ENCODE measurements at places on chromosomes 11 and 22.

GRCh38 chr11:120354068-120354467 is 17.9 kb downstream of the ARHGEF12 start:
- no peak for DNase-seq

DNA sequence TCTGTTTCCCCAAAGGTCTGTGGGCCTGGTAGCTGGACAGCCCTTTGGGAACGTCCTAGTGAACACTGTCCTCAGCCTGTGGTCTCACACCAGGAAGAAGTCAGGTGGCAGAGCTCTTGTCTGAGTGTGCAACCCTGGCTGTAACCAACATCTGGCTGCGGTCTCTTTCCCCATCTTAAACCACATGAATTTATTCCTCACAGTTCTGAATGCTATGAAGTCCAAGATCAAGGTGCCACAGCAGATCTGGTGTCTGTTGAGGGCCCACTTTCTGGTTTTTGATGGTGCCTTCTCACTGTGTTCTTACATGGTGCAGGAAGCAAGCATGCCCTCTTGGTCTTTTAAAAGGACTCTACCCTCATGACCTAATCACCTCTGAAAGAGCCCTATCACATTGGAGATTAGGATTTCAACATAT is 2.7 kb downstream of the UPB1 start:
- no peak for DNase-seq

GRCh38 chr11:10397226-10397987 is 57.7 kb upstream of the AMPD3 start:
- DNase-seq = peak; percentile 9

DNA sequence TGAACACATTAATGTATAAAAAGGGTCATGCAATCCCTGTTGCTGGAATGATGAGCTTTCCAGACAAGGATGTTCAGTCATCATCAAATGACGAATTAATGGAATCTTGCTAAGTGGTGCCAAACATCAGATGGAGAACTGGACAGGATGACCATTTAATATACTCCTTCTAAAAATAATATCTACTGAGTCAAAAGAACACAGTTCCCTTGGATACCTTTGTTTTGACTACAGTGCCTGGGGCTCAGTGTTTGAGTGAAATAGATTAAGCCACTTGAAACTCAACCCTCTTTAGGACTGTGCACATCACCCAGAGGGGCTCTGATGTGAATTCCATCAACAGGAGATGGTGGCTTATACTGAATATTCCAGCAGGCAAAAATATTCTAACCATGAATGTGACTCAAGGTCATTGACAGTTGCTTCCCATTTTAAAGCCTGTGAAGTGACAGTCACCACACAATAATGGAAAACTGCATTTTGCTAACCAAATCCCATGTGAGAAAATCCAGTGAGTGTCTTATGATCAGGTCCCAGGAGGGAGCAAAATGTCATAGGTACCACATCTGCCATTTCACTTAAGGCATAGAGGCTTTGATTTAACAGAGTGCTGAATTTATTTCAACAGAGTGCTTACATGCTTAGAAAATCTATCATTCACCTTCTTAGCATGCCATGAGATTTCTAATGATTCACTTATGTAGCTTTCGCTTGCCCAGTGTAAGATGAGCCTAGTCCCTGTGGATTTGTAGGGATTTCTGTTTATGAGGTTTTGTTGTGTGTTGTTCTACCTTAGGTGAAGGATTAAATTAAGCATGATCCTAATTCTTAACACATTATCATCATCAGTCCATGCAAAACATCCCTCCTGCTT is 41.3 kb upstream of the SLN start:
- DNase-seq = no peak

DNA sequence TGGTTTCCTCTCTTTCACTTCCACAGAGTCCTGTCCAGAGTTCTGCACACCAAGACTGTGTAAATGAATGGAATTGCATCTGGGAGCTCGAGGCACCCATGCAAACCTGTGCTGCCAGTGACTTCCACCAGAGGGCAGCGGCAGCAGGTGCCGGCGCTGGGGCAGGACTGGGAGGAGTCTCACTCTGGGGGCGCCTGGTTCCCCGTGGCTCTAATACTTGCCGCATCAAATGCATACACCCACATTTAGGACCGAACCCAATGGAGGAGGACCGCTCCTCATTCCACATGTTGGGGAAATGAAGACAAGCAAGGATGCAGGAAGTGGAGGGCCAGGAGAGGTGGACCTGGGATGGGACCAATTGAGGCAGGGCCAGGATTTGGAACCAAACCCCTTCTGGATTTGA is 1.1 kb upstream of the CD6 start:
- peak; percentile 61 for DNase-seq

DNA sequence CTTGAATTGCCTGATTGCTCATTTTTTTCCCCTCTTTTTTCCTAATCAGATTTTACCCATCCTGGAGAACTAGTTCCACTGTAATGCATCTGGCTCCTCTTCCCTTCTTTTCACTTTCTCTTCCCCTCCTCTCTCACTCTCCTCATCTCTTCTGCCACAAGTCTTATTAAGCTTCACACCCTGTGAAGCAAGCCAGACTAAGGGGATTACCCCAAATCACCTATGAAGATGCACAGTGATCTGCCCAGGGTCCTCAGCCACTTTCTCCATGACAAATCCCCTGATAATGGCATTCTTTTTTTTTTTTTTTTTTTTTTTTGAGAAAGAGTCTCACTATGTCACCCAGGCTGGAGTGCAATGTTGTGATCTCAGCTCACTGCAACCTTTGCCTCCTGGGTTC is 11.2 kb downstream of the UBASH3B start:
- no peak for DNase-seq

DNA sequence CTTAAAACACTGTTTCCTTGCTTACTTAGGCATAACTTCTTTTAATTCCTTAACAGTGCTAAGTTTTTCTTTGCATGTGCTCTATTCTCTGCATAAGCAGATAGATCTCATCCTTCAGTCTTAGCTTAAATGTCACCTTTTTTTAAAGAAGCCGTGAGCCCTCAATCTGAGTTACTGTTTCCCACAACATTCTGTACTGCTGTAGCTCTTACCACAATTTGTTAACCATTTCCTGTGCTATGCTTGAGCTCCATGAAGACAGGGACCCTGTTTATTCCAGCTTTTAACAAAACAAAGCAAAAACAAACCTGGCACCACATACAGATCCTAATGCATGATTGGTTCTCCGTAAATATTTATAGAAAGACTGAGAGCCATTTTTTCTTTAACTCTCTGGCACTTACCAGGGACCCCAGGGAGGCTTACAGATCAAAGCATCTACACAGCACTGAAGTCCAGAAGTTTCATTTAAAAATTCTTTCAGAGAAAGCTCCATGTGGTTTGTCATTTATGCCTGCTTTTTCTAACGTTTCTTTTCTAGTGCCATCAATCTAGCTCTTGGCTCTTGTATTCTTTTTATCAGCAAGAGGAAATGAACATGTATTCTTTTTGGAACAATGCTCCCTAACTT is 74.9 kb downstream of the DYNC2H1 start:
- DNase-seq = no peak

GRCh38 chr11:57175478-57175877 is 6.3 kb upstream of the LRRC55 start:
- no peak for DNase-seq

DNA sequence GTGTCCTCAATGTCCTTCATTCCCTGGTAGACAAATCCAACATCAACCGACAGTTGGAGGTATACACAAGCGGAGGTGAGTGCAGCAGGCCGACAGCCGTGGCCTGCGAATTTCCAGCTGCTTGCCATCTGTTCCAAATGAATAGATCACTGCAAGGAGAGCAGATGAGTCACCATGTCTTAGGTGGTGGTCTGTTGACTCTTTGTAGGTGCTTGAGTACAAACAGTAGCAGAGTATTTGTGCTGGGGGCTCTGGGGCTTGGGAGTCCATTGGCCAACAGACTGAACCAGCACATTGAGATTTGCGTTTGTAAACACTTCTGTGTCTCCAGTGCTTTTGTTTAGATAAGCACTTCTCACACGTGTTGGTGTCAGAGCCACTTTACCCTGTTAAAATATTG is 21.1 kb downstream of the EIF3L start:
- DNase-seq = no peak

- DNase-seq = no peak
These were observed 32.0 kb upstream of the YWHAH start for GRCh38 chr22:31912407-31912743.

DNA sequence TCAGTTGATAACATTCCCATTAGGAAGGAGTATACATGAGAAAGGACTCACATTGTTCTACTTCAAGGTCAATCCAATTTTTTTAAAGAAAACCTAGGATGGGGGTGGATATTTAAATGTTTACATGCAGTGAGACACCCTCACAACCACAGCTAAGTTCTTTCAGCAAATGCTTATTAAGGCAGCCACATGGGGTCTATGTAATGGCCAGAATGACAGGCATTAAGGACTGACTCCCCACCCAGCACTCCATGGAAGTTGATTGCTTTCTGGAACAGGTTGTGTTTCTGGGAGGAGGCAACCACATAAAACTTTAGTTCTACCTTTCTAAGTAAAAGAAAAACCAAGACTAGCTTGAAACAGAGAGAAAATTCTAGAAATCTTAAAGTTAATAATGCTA is 662.0 kb upstream of the CCDC90B start:
- DNase-seq = no peak

- DNase-seq = no peak
These were observed 59.0 kb downstream of the PPP2R1B start for GRCh38 chr11:111707039-111707690.

GRCh38 chr11:3747704-3748103 is 49.6 kb downstream of the NUP98 start:
- DNase-seq = no peak

DNA sequence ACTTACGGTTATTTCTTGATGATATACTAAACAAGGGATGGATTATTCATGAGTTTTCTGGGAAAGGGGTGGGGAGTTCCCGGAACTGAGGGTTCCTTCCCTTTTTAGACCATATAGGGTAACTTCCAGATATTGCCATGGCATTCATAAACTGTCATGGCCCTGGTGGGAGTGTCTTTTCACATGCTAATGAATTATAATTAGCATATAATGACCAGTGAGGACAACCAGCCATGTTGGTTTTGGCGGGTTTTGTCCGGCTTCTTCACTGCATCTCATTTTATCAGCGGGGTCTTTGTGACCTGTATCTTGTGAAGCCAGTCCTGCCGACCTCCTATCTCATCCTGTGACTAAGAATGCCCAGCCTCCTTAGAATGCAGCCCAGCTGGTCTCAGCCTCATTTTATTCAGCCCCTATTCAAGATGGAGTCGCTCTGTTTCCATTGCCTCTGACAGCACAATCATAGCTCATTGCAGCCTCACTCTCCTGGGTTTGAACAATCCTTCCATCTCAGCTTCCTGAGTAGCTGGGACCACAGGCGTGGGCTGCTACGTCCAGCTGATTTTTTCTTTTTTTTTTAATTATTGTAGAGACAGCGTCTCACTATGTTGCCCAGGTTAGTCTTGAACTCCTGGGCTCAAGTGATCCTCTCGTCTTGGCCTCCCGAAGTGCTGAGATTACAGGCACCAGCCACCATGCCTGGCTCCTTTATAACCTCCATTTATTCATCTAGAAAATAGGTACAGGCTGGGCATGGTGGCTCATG is 52.6 kb upstream of the EMID1 start:
- no peak for DNase-seq

DNA sequence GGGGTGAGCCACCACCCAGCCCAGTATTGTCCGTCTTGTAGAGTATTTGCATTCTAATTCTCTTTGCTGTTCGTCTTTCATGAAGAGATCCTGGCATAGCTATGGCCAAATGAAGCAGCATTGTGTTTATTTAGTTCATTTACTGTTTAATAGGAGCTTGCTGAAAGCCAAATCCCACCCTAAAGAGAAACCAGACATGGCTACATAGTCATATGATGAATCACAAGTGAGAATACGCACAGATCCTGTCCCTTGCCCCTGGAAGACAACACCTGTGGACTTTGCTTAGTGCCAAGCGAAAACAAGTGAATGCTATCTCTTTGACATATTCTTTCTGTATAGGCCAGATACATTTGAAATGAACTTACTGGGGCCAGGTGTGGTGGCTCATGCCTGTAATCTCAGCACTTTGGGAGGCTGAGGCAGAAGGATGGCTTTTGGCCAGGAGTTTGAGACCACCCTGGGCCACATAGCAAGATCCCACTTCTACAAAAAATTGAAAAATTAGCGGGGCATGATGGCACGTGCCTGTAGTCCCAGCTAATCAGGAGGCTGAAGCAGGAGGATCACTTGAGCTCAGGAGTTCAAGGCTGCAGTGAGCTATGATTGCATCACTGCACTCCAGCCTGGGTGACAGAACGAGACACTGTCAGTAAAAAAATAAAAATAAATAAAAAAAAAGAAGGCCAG is 5.1 kb upstream of the ARFGAP3 start:
- DNase-seq = no peak

DNA sequence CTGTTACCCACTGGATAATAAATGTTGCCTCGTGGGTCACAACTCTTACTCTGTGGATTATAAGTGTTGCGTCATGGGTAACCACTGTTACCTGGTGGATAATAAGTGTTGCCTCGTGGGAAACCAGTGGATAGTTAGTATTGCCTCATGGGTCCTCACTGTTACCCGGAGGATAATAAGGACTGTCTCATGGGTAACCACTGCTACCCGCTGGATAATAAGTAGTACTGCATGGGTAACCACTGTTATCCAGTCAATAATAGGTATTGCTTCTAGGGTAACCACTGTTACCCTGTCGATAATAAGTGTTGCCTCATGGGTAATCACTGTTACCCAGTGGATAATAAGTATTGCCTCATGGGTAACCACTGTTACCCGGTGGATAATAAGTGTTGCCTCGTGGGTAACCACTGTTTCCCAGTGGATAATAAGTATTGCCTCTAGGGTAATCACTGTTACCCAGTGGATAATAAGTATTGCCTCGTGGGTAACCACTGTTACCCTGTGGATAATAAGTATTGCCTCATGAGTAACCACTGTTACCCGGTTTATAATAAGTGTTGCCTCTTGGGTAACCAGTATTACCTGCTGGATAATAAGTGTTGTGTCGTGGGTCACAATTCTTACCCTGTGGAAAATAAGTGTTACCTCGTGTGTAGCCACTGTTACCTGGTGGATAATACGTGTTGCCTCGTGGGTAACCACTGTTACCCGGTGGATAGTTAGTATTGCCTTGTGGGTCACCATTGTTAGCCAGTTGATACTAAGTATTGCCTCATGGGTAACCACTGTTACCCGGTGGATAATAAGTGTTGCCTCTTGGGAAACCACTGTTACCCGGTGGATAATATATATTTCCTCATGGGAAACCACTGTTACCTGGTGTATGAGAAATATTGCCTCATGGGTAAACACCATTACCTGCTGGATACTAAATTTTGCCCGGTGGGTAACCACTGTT is 15.7 kb upstream of the NXPE4 start:
- peak; percentile 4 for DNase-seq

DNA sequence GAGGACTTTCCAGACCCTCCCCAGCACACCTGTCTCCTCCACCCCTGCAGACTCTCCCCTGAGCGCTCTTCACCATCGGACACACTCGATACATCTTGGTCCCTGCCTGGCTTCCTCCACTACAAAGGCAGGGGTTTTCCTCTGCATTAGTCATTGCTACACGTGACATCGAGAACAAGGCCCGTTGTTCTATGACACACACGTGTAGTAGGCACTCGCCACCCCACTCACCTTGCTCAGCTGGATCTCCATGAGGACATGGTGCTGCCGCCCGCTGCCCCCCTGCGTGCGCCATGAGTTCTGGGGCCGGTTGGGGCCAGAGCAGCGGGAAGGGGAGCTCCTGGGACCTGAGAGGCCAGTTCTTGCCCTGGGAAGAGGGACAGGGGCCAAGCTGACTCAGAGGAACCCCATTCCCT is 16.7 kb downstream of the ATG2A start:
- no peak for DNase-seq

Measured in liver (tissue), 10 donors.